GM04504 (cell line): ENCODE measurements at places on chromosomes 16 and 17.
A peak's percentile ranks its signal among the peaks of the same experiment; 100 is the strongest.

DNA sequence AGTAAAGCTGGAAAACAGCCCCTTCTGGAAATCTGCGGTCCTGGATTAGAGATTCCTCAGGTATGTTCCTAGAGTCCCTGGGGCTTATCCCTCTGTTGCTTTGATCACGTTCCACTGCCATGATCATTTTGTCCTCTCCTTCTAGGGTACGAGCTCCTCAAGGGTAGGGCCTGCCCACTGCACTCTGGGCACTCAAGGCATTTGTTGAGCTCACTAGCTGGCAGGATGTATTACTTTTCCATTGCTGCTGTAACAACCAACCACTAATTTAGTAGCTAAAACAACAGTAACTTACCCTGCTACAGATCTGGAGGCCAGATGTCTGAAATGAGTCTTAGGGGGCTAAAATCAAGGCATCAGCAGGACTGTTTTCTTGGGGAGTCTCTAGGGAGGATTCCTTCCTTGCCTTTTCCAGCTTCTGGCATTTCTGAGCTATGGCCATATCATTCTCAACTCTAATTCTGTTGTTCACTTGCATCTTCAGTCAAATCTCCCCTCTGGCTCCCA lies 65.7 kb downstream of the ARSG start:
- DNase-seq = no peak

DNA sequence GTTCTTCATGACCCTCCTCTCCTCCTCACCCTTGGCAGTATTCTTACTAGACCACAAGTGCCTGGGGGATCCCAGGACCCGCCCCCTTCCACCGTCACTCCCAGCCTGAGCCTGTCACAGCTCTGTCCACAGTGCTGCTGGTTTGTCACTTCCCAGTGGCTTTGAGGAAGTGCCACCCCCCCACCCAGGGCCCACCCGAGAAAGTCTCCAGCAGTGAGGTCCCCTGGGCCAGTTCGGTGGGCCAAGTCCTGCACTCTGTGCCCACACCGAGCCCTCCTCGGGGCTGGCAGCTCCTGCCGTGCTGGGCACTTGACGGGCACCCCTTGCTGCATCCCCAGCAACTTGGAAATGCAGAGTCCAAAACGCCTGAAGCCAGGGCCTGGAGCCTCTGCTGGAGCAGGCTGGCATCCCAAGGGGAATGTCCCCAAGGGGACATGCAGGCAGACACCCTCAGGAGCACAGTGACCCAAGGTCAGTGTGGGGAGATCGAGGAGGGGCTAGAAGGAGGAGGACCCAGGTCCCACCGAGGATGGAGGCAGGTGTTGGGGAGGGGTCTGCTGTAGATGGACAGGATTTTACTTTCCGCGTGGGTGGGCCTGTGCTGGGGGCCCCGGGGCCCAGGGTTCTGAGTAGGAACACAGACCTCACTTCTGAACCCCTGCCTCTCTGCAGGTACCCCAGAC lies 15.5 kb downstream of the MMP15 start:
- DNase-seq = no peak

DNA sequence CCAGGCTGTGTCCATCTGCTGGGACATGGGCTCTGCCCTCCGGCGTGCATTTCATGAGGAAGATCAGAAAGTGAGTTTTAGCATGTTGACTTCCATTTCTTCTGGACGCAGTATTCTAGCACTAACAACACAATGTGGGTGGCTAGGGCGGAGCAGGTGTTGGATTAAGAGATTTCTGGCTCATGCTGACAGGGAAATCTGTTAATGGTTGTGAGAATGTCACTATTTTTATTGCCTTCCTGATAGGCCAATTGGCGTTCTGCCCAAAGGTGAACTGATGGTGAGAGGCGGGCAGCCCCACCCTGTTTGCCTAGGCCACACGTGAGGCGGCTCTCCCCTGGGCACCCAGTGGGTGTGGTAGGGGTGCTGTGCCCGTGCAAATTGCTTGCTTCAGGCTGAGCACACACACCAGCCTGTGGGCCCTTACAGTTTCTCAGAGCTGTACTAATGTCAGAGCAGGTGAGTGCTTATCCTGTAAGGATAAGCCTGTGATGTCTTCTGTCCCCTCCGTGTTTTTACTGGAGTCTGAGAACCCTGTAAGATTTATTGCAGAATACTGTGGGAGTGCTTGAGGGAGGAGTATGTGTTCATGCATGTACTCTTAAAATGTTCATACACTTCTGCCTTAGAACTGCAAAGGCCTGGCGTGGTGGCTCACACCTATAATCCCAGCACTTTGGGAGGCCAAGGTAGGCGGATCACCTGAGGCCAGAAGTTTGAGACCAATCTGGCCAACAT lies 30.9 kb downstream of the PGS1 start:
- DNase-seq = no peak

DNA sequence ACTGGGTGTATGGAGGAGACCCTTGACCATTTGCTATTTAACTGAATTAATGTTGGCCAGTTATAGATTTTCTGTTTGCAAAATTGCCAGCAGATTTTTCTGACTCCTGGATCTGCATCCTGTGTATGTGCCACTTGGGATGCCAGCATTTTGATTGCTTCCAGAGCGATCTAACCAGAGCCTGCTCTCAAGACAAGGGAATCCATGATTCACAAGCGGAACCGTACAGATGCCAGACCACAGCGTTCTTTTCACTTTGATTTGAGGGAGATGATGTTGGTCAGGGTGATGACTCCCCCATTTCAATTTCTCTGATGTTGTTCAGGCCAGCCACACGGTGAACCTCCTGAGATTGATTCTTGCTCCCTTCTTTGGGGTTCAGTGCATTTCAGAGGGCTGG lies 228.7 kb downstream of the CDH13 start:
- DNase-seq = peak; percentile 56

- no peak for DNase-seq
Observed at GRCh38 chr17:27888945-27889344, 4.2 kb downstream of the LYRM9 start.

DNA sequence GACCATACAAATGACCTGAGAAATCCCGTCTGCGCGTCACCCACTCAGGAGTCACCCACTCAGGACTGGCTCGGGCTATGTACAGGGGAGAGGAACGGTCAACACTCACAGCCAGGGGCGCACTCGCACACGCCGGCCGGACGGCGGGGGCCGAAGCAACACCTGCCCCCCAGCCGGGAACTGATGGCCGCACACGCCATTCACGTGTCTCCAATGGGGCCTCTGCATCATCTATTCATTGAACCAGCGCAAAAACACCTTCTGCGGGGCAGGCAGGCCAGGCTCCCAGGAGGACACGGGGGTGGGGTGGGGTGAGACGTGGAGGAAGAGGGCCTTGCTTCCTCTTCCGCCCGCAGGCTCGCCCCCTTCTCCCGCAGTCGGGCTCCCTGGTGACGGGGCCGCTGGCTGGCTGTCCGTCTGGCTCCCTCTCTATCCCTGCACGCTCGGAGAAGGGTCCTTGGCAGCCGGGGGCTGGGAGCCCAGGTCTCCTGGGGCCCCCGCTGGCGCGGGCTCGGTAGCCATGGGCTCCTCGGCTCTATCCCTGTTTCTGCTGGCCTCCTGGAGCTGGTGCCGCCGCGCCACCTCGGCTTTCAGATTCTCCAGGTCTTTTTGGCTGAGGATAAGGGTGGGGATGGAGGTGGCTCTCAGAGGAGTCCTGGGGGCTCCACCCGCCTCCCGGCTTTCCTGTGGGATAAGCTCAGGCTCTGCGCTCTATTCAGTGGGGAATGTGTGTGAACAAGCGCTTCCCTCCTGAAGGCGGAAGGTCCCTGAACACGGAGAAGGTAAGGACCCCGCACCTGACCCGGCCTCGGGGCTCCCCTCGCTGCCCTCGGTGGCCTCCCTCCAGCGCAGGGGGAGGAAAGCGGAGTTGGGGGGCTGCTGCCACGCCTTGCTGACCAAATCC lies 21.1 kb downstream of the CLUH start:
- no peak for DNase-seq
